ENCODE measurements at places on chromosomes 12 and 14. TPM values are rescaled to one million over a fixed set of nuclear protein-coding genes. Genes with fewer than 3 reads are reported as not detected.

GRCh38 chr14:21521501-21521900, 4.6 kb downstream of the SALL2 start:
- DNase-seq = no peak

- no peak for DNase-seq
Observed at GRCh38 chr14:100072783-100073346, 7.6 kb downstream of the EVL start.

GRCh38 chr14:25259470-25259869, 209.5 kb upstream of the STXBP6 start:
- no peak for DNase-seq

GRCh38 chr12:94284859-94285258, 136.5 kb downstream of the PLXNC1 start:
- DNase-seq = no peak

The CLEC4C gene
- not detected for polyA plus RNA-seq

DNA sequence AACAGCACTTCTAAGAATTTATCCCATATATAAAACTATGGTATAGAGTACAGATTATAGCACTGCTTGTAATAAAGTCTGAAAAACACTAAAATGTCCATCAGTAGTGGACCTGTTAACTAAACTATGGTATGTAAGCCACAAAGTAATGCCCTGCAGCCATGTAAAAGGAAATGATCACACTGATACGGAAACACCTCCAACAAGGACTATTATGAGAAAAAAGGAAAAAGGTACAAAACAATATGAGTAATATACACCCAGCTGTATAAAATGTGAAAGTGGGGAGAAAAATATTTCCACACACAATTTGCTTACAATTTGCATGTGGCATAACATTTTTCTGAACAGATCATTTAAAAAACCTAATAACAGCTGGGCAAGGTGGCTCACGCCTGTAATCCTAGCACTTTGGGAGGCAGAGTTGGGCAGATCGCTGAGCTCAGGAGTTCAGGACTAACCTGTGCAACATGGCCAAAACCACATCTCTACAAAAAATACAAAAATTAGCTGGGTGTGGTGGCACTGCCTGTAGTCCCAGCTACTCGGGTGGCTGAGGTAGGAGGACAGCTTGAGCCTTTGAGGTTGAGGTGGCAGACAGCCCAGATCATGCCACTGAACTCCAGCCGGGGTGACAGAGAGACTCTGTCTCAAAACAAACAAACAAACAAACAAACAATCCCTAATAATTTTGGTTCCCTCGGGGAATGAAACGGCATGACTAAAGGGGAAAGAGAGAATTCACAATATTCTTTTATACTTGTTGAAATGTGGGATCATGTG, 250.5 kb downstream of the MED13L start:
- DNase-seq = peak; percentile 21

GRCh38 chr14:20855652-20856291, 35.4 kb upstream of the RNASE3 start:
- peak; percentile 93 for DNase-seq

The ACRBP gene
- polyA plus RNA-seq = 2.1 TPM

The MIP gene
- polyA plus RNA-seq = not detected

GRCh38 chr12:12432364-12432763, 75.5 kb downstream of the BORCS5 start:
- DNase-seq = no peak

The OASL gene
- polyA plus RNA-seq = 1.0 TPM

DNA sequence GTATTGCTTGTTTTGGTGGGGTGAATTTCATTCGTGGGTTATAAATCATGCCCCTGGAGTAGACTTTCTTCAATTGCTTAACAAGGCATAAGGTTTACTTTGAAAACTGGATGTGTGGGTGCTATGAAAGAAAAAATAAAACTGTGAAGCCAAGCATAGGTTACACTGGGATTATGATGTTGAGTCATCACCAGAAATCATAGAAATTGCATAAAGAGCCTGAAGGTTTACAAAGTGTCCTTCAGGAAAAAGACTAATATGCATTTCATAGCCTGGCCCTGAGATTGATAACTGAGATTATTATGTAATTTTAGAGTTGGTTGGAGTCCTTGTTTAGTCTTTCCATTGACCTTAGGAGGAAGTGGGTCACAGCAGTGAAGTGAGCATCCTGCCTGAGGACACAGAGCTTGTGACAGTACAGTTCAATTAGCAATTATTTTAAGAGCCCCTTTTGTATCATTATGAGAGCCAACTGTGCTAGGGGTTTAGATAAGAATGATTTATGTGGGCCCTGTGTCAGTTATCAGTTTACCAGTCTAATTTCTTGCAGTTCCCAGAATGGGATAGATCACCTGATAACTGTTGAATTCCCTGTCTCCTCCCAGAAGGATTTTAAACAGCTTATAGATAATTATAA, 13.6 kb downstream of the LRRK2 start:
- no peak for DNase-seq

The GPR65 gene
- 0.62 TPM for polyA plus RNA-seq

The RPGRIP1 gene
- polyA plus RNA-seq = not detected

The BBOF1 gene
- polyA plus RNA-seq = 7.6 TPM

The WNT5B gene
- 3.4 TPM for polyA plus RNA-seq

DNA sequence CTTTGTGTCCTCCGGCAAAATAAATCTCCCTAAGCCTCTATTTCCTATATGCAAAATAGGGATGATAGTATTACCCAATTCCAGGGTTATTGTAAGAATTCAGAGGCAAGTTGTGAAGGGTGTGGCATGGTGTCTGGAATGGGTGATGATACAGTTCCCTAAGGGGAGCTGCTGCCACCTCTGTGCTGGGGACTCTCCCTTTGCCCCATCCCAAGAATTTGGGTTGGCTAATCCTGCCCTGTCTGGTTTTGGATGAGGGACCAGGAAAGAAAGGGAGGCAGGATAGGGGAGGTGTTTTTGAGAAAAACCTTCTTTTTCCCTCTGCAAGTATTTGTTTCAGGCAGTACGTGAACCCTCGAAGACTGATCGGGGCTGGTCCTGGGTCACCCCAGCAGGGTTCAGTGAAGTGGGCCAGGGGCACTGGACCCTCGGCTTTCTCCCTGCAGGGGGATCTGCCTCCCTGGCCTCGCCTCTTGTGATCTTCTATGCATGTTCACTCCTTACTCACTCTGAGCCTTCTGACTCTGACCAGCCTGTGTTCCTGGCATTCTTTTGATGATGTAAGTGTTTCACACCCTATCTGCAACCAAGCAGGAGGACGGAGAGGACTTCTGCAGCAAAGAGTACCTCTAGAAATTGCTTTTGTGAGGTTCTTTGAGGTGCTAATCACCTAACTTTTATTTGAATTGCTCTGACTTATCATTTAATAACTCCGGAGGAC, 60.8 kb downstream of the RASSF3 start:
- DNase-seq = no peak

The KCNMB4 gene
- 5.6 TPM for polyA plus RNA-seq

- no peak for DNase-seq
Observed at GRCh38 chr14:69284170-69284569, 24.2 kb downstream of the GALNT16 start.

The KLRD1 gene
- polyA plus RNA-seq = 0.37 TPM

The NKX2-1 gene
- polyA plus RNA-seq = not detected

DNA sequence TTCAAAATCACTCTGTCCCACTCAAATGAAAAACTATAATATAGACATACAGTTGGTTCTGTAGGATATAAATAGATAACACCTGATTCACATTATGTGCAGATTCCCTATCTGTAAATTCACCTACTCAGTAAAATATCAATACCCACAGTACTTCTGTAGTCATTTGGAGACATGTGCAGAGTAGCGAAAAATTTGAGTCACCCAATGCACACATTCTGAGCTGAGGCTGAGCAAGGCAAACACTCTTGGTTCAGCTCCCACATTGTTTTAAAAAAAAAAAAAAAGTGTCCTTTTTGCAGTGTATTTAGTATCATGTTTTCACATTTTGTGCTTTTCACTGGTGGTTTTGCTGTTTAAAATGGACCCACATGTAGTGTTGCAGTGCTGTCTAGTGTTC, 27.3 kb upstream of the BBS10 start:
- DNase-seq = no peak

DNA sequence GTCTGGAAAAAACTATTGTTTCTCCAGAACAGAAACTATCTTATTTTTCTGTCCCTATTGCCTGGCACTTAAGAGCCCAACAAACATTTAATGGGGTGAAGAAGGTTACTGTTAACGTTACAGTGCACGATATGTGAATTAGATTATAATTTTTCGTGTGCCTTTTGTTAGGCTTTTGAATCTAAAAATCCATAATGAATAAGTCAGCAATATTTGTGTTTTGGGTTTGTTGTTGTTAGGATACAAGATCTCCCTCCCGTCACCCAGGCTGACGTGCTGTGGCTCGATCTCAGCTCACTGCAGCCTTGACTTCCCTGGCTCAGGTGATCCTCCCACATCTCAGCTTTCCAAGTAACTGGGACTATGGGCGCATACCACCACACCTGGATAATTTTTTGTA, 7.9 kb downstream of the METAP2 start:
- no peak for DNase-seq

The TESPA1 gene
- not detected for polyA plus RNA-seq

- no peak for DNase-seq
Observed at GRCh38 chr14:47040550-47040949, 389.0 kb upstream of the RPL10L start.

The CNPY2 gene
- 156 TPM for polyA plus RNA-seq

GRCh38 chr12:85798122-85798521, 38.1 kb downstream of the RASSF9 start:
- DNase-seq = no peak

DNA sequence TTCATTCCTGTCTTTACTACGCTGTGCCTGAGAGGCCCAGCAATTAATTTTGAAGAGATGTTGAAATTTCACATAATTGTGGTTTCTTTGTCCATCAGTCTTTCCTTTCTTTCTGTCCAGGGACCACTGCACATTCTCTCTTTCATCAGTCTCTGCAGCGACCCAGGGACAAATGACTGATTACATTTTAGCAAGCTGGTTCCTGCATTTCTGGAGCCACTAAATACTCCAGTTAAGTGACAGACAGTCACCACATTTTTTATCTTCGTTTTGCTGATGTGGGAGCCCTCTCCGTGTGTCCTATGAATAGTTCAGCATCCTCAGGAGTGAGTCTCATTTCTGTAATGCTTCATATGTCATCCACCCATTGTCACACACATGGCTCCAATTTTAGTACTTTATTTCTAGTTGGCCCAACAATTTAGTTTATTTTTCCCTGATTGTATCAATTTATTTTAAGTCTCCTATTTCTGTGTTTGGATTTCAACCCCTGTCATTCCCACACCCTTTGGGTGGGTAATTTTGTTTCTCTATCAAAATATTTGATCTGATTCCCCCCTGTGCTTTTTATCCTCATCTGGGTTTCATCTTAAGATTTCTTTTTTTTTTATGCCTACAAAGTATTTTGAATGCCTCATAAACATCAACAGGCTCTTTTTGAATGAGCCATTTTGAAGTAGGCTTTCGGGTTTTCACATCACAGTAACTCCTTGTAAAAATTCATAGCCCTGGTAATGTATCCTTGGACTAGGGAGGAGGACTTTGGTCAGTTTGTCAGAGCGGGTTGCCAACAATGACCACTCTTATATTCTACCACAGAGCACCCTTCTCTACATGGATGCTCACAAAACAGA, 1196.5 kb downstream of the GALC start:
- no peak for DNase-seq

DNA sequence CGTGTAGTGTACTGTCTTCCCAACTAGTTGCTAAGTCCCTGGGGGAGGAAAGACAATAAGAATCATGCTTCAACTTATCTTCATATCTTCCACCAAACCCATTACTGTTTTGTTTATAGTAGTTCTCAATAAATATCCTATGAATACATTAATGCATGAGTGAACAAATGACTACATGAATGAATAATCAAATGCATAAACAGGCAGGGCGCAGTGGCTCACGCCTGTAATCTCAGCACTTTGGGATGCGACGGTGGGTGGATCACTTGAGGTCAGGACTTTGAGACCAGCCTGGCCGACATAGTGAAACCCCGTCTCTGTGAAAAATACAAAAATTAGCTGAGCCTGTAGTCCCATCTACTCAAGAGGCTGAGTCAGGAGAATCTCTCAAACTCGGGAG, 32.1 kb upstream of the NR2C1 start:
- no peak for DNase-seq

- peak; percentile 65 for DNase-seq
Observed at GRCh38 chr14:71932229-71932981, at the start of gene RGS6. Gene RGS6 (plus strand): TSS chr14:71932429.

GRCh38 chr12:7376196-7376595, 67.8 kb downstream of the CD163L1 start:
- DNase-seq = no peak

The NRL gene
- polyA plus RNA-seq = 5.5 TPM

GRCh38 chr12:81811061-81811777, 52.1 kb upstream of the PPFIA2 start:
- DNase-seq = no peak

The NOVA1 gene
- 10.2 TPM for polyA plus RNA-seq

The P2RX2 gene
- polyA plus RNA-seq = 0.37 TPM

DNA sequence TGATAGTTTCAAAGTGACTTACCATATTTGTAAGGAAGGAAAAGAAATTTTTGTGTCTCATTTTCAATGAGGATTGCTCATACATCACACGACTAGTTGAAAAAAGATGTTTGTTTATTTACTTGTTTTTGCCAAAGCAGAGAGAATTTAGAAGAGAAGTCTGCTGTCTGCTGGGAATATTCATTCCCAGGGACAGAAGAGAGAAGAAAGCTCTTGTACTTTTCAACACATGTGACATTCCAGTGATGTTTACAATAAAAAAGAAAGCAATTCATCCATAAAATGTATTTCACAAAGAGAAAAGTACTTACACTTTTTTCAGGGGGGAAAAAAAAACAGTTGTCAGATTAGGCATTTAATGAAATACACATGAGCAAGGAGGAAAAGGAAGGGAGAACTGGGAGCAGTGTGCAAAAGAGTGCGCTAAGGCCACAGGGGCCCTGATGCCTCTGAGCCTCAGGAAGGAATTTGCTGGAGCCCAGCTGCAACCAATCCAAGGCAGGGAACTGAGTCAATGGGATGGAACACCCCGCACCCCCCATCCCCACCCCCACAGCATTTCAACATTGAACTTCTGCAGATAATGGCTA, 115.0 kb downstream of the RPAP3 start:
- peak; percentile 71 for DNase-seq

GRCh38 chr12:41361738-41362137, 173.6 kb downstream of the PDZRN4 start:
- DNase-seq = no peak

The TEX52 gene
- polyA plus RNA-seq = not detected

The IQSEC3 gene
- polyA plus RNA-seq = 6.9 TPM

DNA sequence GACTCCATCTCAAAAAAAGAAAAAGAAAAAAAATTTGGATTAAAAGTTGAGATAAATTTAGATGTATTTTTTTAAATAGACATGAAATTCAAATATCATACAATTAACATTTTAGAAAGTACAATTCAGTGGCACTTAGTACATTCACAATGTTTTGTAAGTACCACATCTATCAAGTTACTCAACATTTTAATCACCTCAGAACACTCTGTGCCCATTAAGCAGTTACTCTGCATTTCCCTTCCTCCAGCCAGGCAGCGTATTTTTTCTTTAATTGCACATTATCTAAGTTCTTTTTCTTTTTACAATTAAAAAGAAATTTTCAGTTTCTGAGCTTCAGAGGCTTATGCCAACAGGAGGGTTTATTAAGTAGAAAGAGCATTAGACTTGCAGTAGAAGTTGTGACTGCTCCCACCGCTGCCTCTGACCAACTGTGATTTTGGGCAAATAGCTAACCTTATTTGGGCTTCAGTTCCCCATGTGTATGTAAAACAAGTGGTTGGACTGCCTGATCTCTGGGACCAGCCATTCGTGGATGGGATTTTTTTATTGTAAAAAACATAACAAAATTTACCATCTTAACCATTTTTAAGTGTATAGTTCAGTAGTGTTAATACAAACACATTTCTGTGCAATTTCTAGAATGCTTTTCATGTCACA, 65.7 kb downstream of the WNK1 start:
- DNase-seq = no peak

Measured in kidney (tissue), 22 donors.